ENCODE measurements at places on chromosomes 1 and 21.

DNA sequence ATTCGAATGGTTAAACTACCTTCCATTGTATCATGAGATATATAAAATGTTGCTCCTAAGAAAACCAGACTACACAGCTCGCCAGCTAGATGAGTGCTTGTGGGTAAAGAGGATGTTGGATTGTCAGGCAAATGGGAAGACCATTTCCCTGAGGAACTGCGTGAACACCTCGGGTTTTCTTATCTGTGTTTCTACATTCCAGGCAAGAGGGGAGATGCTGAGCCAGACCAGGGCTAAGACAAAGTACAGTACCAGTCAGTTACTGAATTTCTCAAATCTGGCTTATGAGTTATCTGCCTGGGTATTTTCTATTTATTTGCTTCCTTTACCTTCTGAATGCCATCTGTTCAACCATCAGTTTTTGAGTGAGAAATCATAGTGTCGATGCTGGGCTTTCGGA is 170.8 kb downstream of the PLA2G4A start:
- DNase-seq, result no peak

- no peak for DNase-seq
These were observed 43.1 kb downstream of the CD55 start for GRCh38 chr1:207364614-207365013.

- DNase-seq, result no peak
These were observed 649.3 kb upstream of the ADGRL4 start for GRCh38 chr1:79655876-79656275.

DNA sequence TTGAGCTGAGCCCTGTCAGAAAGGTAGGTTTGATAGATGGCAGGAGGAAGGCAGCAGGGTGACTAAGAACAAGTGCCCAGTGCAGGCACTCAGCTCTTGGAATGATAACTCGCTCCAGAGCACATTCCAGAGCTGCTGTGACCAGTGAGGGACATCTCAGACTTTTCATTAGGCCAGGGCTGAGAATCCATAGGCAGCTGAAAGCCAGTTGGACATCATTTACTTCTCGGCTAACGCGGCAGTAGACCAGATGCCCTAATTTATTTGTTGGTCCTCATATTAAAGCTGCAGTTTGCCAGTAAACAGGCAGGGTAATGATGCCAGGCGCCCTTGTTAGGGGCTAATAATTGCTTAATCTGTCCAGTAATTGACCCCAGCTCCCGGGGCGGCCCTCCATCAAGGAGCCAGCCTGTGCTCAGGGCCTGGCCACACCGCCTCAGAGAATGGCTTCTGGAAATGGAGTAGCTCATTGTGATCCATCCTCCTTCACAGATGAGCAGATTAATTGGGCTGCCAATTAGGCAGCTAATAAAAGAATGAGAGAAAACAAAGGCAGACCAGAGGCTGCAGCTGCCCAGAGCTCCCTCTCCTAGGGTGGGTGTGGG is 122.0 kb downstream of the BEND5 start:
- DNase-seq, result peak; percentile 83

GRCh38 chr1:158115126-158115525 is 65.6 kb upstream of the CD1D start:
- no peak for DNase-seq

GRCh38 chr1:165487921-165488320 is 43.0 kb upstream of the RXRG start:
- DNase-seq, result peak; percentile 27

GRCh38 chr1:65629788-65630187 is 162.9 kb upstream of the PDE4B start:
- DNase-seq, result no peak

DNA sequence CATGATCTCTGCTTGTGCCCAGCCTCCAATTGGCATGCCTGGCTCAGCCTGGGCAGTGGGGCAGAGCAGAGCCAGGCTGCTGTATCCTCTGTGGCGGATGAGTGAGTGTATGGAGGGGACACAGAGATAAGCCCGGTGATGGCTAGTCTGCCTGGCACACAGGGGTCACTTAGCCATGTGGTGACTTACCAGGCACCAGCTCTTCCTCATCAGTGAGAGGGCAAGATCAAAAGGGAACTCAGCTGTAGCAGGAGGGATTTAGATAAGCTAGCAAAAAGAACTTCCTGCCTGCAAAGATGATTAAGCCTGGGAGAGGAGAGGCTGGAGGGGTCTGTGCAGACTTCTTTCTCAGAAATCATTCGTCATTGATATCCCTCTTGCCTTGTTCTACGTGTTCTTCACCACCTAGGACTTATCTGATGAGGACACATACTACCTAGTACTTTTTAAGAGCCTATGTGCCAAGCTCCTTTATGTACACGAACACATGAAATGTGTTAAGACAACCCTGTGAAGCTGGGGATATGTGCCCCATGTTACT is 7.9 kb downstream of the KIF21B start:
- no peak for DNase-seq

DNA sequence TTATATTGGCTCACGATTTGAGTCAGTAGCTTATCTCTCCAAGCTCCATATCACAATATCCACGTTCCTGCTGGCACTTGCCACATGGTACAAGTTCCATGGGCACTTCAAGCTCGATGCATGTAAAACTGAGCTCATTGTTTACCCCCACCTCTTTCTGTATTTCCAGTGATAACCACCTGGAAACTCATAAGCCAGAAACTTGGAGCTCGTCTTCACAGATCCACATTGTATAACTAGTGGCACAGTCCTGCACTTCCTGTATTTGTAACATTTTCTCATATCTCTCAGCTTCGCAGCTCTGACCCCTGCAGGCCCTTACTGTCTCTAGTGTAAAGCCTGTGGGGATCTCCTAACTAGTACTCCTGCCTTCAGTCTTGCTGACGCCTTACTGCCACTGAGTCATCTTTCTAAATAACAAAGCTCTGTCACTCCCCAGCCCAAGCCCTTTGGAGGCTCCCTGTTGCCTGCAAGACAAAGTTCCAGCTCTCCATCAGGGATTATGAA is 6.5 kb upstream of the C2CD4D start:
- DNase-seq, result no peak

DNA sequence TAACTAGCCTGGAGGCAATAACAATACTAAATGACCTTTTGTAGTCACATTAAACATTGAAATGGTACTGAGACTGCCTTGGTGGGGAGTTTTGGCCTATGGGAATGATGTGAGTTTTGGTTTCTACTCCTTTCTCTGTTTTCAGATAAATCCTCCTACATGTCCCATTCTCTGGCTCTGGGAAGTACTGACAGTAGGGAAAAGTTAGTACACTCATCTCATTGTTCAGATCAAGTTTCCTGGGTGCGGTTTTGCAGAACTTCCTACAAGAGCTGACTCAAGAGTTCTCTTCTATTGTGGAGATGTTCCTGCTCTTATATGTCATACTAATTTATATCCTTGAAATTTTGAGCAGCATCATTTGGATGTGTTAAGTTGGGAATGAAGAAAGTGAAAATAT is 74.2 kb upstream of the MACF1 start:
- DNase-seq, result no peak

GRCh38 chr1:93864175-93864574 is 14.8 kb downstream of the DNTTIP2 start:
- DNase-seq, result no peak

GRCh38 chr1:116194568-116194967 is 83.4 kb downstream of the MAB21L3 start:
- no peak for DNase-seq

- DNase-seq, result no peak
These were observed 6.8 kb upstream of the COL6A2 start for GRCh38 chr21:46091118-46091517.

DNA sequence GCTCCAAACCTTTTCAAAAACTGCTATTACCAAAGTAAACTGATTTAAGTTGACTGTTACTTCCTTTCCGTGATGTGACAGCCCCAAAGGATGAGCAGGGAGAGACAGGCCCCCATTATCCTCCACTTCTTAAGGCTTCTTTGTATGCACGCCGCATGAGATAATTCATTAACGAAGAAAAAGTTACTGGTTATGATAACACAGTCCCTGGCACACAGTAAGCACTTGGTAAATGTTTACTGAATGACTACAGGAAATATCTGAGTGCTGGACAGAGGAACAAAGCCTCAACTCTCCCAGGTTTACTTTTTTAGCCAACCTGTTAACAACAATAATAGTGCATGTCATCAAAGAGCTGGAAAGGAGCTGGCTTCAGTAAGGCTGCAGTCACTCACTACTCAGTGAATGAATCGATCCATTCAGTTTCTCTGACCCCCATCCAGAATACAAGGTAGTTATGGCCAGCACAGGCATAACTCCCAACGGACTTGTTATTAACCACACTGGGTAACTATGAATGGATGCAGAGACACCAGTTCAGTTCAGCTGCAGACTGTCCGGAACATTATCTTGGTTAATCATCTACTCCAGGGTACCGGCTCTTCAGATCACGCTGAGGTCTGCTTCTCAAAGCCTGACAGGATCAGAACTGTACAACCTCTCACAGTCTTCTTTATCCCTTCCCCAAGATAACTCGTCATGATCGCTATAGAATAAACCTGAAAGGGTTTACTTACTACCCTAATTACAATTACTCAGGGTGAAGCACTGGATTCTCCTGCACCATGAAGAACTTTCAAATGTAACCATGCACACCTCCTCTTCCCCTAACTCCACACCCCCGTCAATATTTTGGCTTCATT is 58.3 kb downstream of the TGFBR3 start:
- no peak for DNase-seq

DNA sequence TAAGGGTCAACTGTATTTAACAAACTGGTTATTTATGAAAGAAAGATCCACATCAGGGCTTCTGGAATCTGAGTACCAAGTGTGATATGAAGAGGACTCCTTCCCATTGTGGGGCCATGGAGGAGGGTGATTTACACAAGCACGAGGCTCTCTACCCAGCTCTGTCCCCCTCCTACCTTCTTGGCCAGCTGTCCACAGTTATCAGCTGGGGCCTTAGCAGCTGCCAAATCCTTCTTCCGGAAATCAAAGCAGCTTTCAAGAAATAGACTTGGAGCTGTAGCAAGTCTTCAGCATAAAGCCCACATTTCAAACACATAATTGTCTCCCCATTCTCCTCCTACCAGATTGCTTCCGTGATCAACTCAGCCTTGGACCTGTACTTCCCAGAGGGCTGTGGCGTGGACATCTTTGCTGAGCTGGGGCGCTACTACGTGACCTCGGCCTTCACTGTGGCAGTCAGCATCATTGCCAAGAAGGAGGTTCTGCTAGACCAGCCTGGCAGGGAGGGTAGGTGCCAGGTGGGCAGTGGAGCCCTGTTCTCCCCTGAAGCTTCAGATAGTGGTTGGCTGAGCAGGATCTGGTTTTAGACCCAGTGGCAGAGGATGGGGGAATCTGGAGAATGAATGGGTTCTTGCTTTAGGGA is 15.5 kb downstream of the AZIN2 start:
- DNase-seq, result no peak

DNA sequence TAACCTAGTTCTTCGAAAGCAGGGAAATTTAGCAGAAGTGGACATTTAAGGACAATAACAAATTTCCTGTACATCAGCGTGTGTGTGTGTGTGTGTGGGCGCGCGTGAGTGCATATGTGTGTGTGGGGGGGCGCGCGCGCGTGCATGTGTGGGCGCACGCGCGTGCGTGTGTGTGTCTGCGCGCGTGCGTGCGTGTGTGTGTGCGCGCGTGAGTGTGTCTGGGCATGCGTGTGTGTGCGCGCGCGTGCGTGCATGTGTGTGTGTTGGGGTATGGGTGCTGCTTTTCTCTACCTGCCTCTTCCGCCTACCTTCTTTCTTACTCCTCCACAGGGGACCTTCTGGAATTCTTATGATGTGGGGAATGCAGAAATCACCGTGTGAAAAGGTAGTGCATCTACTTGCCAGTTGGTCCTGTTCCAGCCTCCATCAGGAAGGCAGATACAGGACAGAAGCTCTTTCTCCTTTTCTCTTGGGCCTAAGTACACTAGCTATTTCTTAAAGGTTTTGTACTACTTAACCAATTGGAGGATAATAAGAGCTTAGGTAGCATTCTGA is 165.4 kb upstream of the KCNK2 start:
- DNase-seq, result no peak

DNA sequence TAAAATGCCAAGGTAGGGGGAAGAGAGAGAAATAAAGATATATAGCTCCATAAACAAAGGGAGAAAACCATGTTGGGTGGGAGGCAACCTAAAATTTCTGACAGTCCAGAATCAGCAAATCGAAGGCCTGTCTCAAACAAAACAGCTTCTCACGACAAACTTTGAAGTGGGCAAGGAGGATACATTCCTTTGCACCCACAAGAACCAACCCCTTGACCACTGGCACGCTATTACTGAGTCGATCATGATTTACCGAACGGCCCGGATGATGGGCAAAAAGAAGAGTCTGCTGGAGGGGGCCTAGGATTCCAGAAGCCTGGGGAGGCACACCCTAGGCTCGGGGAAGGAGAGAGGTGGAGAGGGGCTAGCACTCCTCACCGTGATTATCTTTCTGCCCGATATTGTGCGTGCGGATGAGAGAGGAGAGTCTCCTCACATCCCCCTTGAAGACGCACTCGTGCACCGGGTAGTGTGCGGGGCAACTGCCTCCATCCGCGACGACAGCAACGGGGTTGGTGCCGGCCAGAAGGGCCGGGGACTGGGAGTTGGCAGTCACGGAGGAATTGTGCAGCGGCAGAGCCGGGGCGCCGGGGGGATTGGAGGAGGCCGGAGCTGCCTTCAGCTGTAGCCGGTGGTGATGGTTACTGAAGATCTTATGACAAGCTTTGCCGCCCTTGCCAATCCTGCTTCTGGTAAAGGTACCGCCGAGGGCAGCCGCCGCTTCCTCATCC is 756 bp downstream of the ANKRD13C start:
- DNase-seq, result peak; percentile 22

- no peak for DNase-seq
These were observed 4.6 kb upstream of the TIE1 start for GRCh38 chr1:43296207-43296606.

GRCh38 chr1:247357052-247357780 is 25.5 kb upstream of the ZNF496 start:
- DNase-seq, result no peak

DNA sequence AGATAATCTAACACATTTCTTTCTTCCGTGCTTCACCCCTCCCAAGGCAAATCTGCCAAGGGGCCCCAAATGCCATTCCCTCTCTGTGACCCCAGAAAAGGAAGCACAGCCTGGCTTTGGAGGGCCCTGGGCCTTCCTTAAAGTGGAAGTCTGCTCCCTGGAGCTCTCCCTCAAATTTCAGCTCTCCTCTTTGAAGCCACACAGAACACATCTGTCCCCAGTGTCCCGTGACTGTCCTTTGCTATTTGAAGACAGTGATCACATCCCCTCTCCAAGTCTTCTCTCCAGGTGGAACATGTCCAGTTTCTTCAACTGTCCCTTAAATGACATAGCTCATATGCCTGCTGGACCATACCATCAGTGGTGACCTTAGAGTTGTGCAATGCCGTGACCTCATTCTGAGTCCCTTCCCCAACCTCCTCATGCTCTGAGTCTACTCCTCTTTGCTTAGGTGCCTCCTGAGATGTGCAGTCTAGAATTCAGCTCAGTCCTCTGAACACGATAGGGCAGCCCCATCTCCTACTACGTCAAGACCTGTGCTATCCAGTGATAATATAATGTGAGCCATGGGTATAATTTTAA is 18.4 kb upstream of the FOXO6 start:
- DNase-seq, result no peak

GRCh38 chr1:225654688-225655508 is 2.0 kb upstream of the ENAH start:
- DNase-seq, result no peak

- peak; percentile 62 for DNase-seq
These were observed 75.8 kb downstream of the ARHGEF16 start for GRCh38 chr1:3530086-3530925.

- DNase-seq, result no peak
These were observed 36.8 kb downstream of the RNF11 start for GRCh38 chr1:51272916-51273315.

Data from NCI-H1105 treated with DMSO at 0.1 percent for 48 hours (cell line).